ENCODE measurements at places on chromosomes 5 and 9. TPM values are rescaled to one million over a fixed set of nuclear protein-coding genes. Genes with fewer than 3 reads are reported as not detected.

Gene LECT2
- total RNA-seq, result not detected

Gene PDZD2
- 0.11 TPM for total RNA-seq

Gene C5orf46
- not detected for total RNA-seq

Gene BTNL3
- total RNA-seq, result not detected

Gene ENTPD2
- total RNA-seq, result not detected

Gene SUSD1
- 1.4 TPM for total RNA-seq

Gene NREP
- total RNA-seq, result 17.1 TPM

Gene KLHL3
- 0.83 TPM for total RNA-seq

Gene IFNA8
- not detected for total RNA-seq

Gene ARHGEF37
- total RNA-seq, result 1.8 TPM

Gene TAS2R1
- total RNA-seq, result not detected

Gene PLK2
- total RNA-seq, result 125 TPM

Measured in SK-MEL-5 (cell line).